ENCODE measurements at places on chromosomes 4 and X.
A peak's percentile ranks its signal among the peaks of the same experiment; 100 is the strongest.

DNA sequence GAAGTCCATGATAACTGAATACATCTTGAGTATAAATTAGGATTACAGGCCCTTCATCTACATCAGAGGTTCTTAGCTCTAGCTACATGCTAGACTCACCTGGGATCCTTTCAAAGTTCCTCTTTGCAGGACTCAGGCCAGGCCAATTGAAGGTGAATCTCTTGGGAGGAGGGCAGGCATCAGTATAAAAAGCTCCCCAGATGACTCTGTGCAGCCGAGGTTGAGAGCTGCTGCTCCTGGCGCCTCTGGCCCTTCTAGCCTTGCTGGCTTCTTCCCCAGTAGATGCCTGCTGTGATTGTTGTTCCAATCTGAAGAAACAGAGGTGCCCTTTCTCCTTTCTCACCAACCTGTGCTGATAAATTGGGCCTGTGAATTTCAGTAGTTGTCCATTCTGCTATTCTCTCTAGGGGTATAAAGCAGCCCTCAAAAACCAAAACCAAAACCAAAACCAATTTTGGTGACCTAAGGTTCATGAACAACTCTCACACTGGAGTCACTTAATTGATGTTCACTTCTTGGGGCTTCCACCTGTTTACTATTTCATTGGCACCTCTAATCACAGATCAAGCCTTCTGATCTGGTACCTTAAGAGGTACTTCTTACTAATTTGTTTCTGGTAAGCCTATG lies 78.7 kb downstream of the SUPT20HL2 start:
- no peak for DNase-seq

DNA sequence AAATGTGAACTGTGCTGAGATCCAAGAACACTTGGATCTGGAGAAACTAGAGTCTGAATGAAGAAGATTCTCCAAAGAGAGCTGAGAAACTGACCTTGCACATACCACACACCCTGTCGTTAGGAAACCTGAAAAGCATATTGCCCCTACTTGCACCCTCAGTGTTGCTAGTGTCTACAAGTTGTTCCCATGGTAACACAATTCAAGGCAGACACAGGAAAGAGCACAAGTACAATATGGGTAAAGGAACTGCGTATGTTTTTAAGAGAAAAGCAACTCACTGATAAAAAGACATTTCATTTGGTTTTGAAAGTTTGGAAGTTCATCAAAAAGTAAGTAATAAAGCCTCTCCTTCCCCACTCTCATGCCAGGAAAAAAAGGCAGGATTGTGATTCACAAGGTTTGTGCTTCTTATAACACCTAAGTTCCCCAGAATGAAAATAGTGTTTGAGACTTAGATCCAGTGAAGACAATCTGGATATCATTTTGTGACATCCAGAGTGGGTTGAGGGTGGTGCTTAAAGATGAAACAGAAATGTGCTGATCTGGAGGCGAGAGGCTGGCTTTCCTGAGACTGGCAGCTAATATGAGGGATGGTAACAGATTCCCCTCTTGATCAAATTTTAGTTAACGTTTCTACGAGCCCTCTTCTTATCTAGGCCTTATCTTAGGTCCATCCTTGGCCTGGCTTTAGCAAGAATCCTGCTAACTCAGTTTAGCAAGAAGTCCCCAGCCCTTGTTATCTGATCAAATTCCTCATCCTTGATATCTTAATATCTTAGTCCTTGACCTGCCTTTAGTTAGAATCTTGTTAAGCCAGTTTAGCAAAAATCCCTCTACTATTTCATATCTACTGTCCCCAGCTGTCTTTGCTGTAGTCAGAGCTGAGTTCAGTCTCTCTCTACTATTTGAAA lies 42.3 kb downstream of the NIPAL1 start:
- no peak for DNase-seq

DNA sequence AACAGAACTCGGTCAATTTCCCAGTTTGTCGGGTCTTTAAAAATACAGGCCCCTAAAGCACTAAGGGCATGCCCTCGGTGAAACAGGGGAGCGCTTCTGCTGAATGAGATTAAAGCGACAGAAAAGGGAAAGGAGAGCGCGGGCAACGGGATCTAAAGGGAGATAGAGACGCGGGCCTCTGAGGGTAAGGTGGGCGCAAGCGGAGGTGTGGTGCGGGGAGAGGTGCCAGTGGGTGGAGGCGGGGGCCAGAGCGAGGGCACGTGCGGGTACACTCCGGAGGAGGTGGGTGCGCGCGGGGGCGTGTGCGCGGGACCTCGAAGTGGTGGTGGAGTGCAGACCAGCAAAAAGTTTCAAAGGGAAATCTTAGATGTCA lies 787 bp upstream of the TET2 start:
- DNase-seq = peak; percentile 14

DNA sequence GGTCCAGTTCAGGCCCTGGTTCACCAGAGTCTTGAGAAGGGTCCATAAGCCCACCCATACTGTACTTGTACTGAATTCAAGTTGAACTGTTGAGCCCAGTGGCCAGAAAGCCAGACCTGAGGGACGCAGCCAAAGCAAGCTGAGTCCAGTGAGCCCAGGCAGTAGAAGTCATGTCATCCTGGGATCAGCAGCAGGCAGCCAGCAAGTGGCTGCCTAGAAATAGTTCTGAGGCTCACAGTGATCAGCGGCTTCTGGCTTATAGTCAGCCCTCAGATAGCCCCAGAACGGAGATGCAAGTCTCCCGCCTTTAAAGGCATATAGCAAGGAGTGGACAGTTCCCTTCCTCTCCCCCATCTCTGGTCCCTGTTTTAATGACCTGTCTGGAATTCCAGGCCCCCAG lies 347.1 kb downstream of the FBXW7 start:
- no peak for DNase-seq

GRCh38 chr4:124433500-124433899 lies 279.0 kb downstream of the ANKRD50 start:
- DNase-seq = no peak

GRCh38 chr4:25621027-25621930 lies 34.4 kb upstream of the SLC34A2 start:
- no peak for DNase-seq

DNA sequence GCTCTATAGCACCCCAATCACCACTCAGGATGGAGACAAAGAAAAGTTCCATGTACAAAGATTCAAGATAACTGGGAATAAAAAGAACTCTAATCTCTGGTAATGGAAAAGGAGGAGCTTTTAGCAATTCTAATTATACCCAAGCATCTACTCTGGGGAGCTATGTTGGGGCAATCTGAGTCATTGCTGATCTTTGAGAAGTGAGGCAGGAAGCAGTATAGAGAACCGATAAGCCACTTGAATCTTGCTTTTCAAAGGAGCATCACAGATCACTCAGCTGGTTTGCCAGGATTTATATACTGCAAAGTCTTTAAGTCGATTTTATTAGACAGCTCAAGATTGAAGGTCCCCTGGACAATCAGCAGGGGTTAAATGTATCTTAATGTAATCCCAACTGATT lies 220.0 kb downstream of the ENOX2 start:
- no peak for DNase-seq

- no peak for DNase-seq
Observed at GRCh38 chrX:102728646-102729045, 8.1 kb downstream of the GPRASP3 start.

- no peak for DNase-seq
Observed at GRCh38 chrX:94400488-94400887, 726.5 kb downstream of the FAM133A start.

DNA sequence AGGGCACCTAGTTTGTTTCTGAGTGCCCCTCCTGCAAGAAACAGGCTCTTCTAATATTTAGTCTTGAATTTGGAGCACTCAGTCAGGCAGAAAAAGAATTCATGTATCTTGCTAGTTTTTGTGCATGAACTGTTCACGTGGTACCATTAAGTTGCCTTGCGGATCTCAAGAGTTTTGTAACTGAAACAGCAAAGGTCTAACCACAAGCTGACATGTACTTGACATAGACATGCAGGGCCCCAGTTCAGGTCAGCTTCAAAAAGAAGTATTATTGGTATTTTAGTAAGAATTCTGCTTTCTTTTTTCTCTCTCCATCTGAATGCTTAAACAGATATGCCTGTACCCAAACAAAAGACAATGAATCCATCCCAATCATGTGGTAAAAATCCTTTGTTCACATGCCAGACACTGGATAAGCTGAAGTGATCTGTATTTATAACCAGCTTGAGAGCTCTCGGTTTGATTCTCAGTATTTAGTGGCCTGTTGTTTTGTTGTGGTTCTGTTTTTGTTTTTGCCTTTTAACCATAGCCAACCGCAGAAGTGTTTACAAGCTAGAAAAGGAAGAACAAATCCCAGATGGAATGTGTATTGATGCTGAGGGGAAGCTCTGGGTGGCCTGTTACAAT lies 13.0 kb downstream of the RGN start:
- DNase-seq = no peak

GRCh38 chr4:186839122-186840037 lies 115.7 kb upstream of the FAT1 start:
- DNase-seq = no peak

DNA sequence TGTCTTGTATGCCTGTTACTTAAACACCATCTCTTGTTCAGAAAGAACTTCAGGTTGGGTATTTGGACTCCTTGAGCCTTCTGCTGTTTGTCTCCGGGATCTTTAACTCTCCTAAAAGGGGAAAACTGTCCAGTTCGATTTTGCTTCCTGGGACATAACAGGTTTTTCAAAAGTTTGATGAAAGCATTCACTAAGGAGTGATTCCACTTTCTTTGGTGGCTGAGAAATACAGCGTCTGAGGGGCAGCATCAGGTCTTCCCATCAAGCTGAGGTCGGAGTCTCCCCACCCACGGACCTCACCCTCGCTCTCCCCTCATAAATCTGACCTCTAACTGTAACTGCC lies 1.4 kb downstream of the AFAP1 start:
- DNase-seq = no peak
